ENCODE measurements at places on chromosomes 3 and 15. TPM values are rescaled to one million over a fixed set of nuclear protein-coding genes. Genes with fewer than 3 reads are reported as not detected.

DNA sequence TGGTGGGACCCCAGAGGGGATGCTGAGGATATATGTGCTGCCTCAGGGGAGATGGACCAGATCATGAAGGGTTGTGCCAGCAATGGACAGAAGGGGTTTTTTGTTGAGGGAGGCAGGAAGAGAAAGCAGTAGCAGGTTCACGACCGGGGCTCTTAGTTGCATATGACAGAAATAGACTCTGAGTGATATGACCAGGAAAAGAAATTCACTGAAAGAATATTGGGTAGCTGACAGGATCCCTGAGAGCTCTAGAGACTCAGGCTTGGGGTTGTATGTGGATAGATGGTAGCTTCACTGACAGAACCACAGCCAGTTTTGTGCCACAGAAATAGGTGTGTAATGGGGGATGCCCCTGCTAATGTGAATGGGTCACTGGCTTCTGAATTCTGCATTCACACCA is 241.6 kb downstream of the ZNF621 start:
- DNase-seq: no peak

- DNase-seq: no peak
Measured at GRCh38 chr3:18499301-18499700, 74.2 kb upstream of the SATB1 start.

DNA sequence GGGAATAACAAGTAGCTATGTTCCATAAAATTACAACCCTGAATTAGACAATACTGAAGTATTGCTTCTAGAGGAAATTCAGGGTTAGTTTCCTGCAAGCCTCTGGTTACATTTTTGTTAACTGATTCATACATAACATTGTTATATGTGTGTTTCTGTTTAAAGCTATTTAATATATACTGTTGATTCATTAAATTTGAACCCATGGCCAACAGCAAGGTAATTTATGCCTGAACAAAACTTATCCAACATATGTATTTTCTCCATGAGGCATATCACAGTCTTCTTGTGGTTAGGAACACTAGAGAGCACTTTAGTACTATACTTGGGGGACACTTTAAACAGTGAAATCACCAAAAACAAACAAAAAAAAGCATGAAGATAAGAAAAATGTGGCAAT is 47.7 kb upstream of the PTX3 start:
- DNase-seq: no peak

CHRNA3 gene
- total RNA-seq: 3.8 TPM

CALML4 gene
- total RNA-seq: 11.9 TPM

LRIG1 gene
- 178 TPM for total RNA-seq

GRCh38 chr3:155317211-155317610 is 23.7 kb upstream of the STRIT1 start:
- DNase-seq: no peak

- DNase-seq: no peak
Measured at GRCh38 chr3:89570465-89570864, 463.0 kb downstream of the EPHA3 start.

RTP3 gene
- not detected for total RNA-seq

DNA sequence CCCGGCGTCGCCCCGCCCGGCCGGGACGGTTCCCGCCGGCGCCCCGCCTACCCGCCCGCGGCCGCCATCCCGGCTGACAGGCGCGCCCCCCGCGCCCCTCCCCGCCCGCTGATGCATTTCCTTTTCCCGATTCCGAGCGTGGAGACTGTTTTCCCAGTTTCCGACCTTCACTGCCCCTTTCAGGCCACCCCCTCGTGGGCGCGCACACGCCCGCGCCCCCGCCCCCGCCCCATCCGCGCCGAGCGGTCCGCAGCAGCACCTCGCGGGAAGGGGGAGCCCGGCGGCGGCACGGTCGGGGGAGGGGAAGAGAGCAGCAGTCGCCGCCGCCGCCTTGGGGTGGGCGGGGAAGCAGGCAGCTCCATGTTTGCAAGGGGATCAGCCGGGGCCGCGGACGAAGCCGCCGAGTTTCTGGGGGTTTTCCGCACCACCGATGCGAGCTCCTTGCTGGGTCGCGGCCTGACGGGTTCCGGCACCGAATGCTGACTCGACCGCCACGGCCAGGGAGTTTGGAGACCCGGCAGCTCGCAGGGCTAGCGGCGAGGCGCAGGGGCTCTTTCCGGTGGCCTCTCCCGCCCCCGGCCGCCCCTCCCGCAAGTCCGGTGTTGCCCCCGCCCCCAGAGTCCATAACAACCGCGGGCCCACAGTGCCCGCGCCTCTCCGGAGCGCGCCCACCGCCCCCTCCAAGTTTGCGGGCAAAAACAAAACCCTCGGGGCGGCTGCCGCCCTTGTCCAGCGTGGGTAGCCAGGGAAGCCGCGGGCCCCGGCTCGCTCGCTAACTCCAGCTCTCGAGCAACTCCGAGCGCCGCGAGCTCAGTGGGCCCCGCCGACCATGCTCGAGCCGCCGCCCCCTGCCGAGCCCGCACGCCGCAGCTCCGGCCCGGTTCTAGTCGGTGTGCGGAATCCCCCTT is 3.2 kb upstream of the SIN3A start:
- peak; percentile 50 for DNase-seq

- DNase-seq: no peak
Measured at GRCh38 chr3:152505926-152506325, 237.2 kb downstream of the MBNL1 start.

- no peak for DNase-seq
Measured at GRCh38 chr3:5096336-5097008, 25.6 kb upstream of the ARL8B start.

MCF2L2 gene
- 1.5 TPM for total RNA-seq

DNA sequence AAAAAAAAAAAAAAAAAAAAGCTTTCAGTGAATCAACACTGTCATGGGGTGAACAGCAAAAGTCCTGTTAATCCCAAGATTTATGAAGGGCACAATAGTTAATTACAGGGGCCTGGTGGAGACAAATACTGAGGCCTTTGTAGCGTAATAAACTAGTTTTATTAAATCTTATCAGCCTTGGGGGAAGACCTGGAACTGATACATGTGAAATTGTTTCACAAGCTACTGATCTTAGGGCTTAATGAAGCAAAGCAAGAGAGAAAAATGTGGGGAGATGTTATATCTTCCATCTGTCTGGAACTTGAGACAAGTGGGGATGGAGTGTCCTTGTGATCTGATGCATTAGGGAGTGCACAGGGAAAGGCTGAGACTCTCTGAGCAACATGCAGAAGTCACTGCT is 47.9 kb upstream of the OSBPL11 start:
- DNase-seq: no peak

DNA sequence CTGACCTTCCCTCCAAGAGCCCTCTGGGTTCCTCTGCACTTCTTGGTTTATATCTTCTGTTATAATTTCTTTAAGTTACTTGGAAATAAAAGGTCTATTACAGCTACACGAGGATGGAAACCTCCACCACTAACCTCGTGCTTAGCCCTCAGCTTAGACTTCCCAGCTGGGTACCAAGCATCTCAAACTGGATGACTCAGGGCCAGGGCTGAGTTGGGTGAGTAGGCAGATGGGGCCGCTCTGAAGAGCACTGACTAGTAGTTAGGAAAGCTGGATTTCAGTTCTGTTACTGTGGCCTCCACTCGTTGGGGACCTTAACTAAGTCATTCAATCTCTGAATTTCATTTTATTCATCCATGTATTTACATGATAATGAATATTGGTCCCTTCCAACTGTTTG is 1036.6 kb downstream of the IGSF11 start:
- no peak for DNase-seq

MSL2 gene
- 47.4 TPM for total RNA-seq

GRCh38 chr3:143884861-143885260 is 36.6 kb upstream of the SLC9A9 start:
- DNase-seq: no peak

DNA sequence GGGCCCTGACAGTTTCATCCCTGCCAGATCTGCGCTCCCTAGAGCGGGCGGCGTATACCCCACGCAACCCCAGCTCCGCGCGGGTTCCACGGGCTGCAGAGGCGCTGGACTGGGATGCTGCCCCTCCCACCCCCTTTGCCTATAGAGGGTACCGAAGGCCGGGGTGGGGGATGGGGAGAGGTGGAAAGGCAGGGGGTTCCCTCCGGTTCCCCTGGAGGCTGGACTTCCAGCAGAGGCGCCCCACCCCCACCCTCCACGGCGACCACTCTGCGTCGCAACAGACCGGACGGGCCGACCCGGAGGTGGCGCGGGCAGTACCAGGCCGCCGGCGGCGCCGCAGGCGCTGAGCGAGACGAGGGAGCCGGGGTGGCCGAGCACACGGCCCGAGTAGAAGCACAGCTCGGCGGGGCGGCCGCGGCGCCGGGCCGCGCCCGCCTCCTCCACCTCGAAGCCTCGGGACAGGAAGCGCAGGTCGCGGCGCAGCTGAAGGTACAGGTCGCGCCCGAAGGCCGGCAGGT is 995 bp downstream of the ADAMTS17 start:
- DNase-seq: no peak

ABHD17C gene
- 23.5 TPM for total RNA-seq

CD200 gene
- total RNA-seq: 67.0 TPM

SNRPN gene
- 126 TPM for total RNA-seq

DNA sequence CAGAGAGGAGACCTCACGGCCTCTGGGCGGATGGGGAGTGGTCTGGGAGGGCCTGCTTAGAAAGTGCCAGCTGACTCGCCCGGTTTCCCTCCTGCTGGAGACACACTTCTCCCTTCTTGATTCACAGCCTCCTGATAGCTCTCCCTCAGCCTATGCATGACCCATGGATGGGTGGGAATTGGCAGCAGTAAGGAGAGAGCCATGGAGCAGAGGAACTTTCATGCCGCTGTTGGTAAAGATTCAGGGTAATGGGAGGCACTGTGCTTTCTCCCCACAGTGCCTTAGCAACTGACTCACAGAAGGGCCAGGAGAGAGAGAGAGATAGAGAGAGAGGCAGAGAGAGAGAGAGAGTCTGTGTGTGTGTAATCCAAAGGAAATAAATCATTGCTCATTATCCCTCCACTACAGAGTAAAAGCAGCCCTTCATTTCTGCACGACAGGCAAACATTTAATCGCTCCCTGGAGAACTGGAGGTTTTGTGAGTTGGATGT is 82.8 kb downstream of the SEMA5B start:
- DNase-seq: no peak

DNA sequence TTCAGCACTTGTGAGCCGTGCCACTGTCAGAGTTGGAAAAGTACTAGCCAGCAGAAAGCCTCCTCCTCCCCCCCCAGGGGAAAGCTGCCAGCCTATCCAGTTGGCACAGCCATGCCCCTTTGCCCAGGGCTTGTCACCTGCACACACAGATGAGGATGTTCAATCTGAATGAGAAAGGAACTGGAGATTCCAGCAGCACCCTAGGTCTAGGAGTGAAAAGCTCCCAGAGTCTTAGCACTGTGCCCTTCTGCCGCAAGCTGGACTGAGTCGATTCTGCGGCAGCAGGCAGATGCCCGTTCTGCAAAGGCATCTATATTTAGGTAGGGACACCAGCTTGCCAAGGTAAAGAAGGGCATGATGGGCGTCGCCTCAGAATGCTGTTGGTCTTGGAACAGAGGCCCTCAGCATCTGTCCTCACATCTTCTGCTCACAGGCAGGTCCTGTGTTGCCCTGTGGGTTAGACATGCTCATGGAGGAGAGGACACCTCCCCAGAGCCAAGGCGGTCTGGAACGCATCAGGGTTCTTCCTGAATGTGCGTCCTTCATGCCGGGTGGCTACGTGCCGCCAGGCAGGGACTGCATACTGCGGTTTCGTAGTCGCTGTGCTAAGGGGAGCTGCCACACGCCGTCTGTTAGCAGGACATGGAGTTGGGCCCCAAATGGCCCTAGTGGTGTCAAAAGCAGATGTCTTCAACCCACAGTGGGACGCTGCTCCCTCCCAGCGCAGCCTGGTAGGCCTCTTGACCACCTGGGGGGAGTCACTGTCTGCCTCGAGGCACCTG is 109.5 kb downstream of the VGLL4 start:
- no peak for DNase-seq

DNA sequence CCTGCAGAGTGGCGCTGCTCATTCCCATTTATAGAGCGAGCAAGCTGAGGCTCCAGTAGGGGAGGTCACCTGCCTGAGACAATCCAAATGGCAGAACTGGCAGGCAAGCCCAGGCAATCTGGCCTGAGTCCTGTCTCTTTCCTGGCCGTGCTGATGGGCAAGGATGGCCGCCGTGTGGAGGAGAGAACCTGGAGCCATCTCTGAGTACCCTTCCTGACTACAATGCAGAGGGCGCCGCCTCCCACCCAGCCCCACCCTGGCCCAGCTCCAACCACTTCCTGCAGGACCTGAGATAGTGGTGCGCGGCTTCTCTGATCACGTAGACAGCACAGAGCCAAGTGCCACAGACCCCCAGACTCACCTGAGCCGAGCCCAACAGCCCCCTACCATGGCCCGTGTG is 7.0 kb downstream of the TLR9 start:
- DNase-seq: no peak

DNA sequence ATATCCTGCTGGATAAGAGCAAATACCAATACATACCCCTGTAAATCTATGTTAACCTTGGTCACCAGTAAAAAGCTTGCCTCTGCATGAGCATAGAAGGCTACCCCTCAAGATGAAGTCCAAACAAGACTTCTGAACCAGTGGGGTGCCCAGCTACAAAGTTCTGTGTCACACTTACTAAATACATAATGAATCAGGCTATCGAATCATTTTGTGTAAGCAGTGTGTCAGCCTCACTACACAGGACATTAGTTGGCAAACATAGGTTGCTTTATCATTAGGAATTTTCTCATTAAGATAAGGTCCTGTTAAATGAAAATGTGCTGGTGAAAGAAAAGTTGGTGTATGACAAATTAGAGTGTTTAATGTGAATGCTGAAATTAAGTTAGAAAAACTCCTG is 452.0 kb downstream of the MFSD1 start:
- no peak for DNase-seq

- DNase-seq: no peak
Measured at GRCh38 chr15:29822684-29823459, 604 bp upstream of the TJP1 start.

DNA sequence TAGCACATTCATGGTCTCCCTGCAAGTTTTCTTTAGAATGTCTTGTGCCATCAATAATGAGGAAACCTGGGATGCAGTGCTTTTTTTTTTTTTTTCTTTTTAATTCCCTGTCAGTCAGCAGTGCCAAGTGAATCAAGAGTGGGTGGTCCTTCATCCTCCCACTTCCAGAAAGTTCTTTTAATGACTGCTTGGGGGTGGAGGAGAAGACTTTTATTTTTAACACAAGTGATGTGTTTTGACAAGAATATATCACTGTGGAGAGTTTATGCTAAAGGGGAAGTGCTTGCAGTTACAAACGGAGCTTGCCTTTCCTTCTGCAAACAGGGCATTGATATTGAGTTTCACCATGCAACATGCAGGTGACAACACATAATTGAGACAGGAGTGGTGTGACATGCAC is 69.7 kb downstream of the CACNA2D3 start:
- DNase-seq: no peak

DNA sequence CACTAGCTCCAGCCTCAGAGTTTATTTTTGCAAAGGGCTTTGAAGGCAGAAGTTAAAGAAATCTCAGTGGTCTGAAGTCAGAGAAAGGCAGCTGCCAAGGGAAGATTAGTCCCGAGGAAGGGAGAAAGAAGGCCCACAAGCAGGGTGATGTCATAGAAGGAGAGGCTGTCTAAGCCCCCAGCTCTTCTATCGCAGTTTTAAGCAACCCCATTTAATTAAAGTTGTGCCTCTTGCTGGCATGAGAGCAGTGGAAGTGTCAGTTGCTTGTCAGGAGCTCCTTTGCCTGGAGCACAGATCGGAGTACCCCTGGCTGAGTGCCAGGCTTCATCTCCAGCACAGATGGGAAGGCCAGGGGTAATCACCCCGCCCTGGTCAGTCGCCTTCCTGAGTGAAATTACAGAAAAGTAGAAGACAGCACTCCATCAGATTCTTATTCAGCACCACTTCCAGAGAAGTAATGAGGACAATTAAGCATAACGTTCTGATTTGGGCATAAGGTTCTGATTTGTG is 530.7 kb downstream of the EPHB1 start:
- DNase-seq: no peak
